ENCODE measurements at places on chromosomes 7 and 10. TPM values are rescaled to one million over a fixed set of nuclear protein-coding genes. Genes with fewer than 3 reads are reported as not detected.

DNA sequence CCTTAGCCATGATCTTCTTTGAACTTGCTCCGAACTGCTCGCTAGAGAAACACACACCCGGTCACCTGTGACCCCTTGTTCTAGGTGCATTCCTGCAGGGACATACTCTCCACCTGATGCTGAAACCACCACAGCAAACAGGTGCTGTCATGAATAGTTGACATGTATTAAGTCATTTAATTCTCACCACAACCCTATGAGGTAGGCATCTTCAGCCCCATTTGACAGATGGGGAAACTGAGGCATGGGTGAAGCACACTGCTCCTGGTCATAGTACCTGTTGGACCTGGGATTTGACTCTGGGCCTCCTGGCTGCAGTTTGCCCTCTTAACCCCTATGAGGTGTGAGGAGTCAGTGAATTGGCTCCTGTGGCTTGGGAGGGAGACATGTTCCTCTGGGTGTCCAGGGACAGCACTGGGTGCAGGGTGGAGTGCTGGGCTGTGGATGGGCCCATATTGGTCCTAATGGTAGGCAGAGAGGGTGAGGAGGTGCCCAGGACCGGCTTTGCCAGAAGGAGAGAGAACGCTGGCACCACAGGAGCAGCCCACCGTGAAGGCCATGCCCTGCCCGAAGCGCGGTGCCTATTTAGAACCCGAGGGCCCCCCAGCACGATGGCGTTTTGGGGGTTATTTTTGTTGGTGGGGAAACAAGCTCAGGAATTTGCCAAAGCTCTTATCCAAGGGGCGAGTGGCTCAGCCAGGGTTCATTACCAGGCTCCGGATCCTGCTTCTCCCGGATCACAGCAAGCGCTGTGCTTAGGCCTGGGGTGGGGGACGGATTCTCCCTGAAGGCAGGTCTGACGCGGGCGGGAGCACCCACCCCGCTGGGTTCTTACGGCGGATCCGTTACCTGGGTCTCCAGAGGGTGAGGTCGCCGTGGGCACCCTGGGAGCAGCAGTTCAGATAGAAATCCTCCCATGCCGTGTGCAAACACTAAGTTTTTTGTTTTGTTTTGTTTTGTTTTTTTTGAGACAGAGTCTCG lies 52.3 kb downstream of the GLRX3 start:
- no peak for DNase-seq

Gene TSPAN14
- polyA plus RNA-seq, result 36.1 TPM

- DNase-seq, result no peak
These were observed 23.0 kb upstream of the LRGUK start for GRCh38 chr7:134104166-134104565.

DNA sequence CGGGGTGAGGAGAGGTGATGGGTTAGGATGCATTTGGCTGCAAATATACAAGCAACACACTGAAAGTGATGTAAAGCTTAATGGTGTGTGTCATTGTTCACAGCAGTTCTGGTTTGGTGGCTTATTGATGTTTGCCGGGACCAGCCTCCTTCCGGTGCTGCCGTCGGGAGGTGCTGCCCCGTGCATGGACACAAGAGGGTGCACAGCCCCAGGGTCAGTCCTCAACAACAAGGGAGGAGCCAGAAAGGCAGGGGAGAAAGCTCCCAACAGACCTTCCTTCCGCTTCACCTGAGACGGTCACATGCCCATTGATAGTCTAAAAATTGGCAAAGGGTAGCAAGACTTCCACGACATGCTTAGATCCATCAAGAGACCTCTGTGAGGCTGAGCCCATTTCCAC lies 9.5 kb downstream of the RNF32 start:
- DNase-seq, result no peak

GRCh38 chr10:124378881-124379471 lies 39.7 kb downstream of the OAT start:
- DNase-seq, result no peak

GRCh38 chr7:42453931-42454361 lies 216.9 kb upstream of the GLI3 start:
- DNase-seq, result no peak

Gene TFR2
- 0.58 TPM for polyA plus RNA-seq

Gene CFAP43
- polyA plus RNA-seq, result not detected

DNA sequence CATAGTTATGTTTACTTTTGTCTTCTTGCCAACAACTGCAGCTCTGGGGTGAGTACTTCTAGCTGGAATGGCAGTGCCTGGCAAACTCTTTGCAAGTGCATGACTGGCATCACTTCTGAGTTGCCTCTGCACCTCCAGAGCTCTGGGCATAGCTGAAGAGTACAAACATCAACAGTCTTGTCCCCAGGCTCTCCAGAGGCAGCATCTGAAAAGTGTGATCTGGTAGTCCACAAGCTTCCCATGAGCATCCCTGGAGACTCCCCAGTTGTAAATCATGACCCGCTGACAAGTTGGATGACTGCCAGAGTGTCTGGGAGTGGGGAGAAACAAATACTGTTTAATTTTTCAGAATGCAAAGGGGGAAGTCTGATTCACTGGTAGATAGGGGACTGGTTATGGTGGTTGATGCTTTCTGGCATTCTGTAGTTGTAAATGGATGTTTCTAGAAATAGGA lies 138.9 kb upstream of the CDK13 start:
- DNase-seq, result no peak

DNA sequence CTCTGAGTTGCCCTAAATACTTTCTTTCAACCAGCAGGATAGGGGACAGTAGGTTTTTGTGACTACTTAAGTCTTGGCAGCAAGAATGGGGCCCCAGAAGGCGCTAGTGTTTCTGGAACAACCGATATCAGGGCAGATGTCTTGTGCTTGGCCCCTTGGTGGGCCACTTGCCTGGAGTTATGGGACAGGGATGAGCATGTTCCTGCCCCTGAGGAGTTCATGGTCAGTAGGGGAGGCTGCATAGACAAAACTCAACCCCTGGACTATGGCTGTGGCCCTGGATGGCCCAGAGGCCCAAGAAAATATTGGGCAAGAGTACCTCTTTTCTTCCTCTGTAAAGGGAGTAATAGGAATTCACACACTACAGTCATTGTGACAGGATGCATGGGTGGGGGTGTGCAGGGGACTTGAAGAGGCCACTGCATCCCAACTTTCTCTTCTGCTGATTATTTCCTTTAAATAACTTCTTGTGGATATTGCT lies 57.7 kb upstream of the IGFBP3 start:
- no peak for DNase-seq

- DNase-seq, result no peak
These were observed 59.8 kb downstream of the TMEM178B start for GRCh38 chr7:141133646-141134045.
